Stimulated activated CD8-positive, alpha-beta memory T cell treated with anti-CD3 and anti-CD28 coated beads, Interleukin-7, amount 100 ng/mL, for 1 hour (primary cell): ENCODE measurements at places on chromosomes 6 and 20.

DNA sequence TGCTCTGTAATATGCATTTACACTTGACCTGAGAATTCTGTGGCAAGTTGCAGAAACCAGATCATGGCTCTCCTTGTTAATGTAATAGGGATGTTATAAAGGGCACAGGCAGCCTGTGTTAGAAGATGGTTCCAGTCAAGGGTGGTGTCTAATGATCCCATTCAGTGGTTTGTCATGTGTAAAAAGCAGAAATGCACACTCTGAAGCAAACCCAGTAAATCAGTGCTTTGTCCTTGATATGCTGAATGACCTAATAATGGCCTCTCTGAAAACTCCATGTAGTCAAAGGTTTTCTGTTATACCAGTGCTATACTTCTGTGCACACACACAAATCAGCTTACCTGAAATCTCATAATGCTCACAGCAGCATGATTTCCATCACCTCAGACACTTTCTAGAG lies 66.2 kb downstream of the SOBP start:
- no peak for DNase-seq

DNA sequence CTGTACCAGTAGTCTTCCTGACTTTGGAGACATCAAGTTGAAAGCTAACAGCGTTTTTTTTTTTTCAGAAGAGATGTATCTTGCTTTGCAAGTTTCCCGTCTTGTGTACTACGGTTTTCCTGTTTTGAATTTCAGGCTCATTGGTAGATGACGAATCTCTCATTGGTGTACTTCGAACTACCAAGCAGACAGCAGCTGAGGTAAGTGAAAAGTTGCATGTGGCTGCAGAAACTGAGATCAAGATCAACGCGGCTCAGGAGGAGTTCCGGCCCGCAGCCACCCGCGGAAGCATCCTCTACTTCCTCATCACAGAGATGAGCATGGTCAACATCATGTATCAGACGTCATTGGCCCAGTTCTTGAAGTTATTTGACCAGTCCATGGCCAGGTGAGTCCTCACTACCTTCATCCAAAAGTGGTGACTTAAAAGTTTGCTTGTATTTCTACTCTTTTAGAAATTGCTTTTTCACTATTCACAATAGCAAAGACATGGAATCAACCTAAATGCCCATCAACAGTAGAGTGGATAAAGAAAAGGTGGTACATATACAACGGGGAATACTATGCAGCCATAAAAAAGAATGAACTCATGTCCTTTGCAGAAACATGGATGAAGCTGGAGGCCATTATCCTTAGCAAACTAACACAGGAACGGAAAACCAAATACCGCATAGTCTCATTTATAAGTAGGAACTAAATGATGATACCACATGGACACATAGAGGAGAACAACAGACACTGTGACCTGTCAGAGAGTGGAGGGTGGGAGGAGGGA lies 110.6 kb upstream of the GLP1R start:
- DNase-seq = no peak

DNA sequence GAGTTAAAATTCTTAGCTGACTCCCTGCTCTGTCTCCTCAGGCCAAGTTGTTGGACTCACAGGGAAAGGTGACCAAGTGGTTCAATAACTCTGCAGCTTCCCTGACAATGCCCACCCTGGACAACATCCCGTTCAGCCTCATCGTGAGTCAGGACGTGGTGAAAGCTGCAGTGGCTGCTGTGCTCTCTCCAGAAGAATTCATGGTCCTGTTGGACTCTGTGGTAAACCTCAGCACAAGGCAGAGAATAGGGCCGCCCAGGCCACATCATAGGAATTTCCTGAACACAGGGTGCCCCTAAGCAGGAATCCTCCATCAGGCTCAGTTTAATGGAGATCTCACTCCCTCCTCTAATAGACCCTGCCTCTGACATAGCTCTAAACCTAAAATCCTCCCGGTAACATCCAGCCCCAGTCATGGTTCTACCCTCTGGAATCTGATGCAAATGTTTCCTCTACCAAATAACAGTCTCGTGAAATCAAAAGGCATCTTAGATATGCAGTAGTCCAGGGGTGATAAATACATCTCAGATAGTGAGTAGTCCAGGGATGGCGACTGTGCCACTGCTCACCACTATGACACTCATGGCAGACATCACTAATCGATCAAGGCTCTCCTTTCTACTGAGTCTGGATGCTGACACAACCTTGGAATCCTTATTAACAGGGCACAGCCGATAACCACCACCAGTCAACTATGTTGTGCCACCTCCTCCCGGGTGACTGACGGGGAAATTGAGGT lies 18.3 kb downstream of the BPIFB1 start:
- DNase-seq = no peak

DNA sequence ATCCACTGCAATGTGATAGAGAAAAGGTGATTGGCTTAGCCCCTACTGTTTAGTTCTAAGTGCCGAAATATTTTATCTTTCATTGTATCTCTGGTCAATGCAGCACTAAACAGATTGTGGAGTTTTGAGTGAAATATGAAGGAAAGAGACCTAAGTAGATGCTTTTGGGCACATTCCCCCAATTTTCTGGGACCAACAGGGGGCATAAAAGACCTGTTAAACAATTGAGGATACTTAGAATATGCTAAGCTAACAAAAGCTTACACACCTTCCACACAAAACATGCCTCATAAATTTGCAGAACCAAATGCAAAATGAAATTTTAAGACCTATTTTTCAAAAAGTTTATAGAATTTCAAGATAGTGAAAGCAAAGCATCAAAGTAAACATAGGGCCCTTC lies 746.9 kb downstream of the TBC1D32 start:
- DNase-seq = no peak

- no peak for DNase-seq
These were observed 13.0 kb downstream of the PCK1 start for GRCh38 chr20:57573894-57574293.

DNA sequence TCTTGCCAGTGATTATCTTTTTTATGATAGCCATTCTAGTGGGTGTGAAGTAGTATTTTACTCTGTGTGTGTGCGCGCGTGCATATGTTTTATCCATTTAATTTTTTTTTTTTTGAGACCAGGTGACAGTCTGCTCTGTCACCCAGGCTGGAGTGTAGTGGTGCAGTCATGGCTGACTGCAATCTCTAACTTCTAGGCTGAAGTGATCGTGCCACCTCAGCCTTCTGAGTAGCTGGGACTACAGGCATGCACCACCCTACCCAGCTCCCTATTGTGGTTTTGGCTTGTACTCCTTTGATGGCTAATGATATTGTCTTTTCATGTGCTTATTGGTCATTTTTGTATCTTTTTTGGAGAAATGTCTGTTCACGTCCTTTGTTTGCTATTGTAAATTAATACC lies 33.3 kb downstream of the ITCH start:
- no peak for DNase-seq

GRCh38 chr6:1297746-1298145 lies 14.2 kb upstream of the FOXQ1 start:
- no peak for DNase-seq

DNA sequence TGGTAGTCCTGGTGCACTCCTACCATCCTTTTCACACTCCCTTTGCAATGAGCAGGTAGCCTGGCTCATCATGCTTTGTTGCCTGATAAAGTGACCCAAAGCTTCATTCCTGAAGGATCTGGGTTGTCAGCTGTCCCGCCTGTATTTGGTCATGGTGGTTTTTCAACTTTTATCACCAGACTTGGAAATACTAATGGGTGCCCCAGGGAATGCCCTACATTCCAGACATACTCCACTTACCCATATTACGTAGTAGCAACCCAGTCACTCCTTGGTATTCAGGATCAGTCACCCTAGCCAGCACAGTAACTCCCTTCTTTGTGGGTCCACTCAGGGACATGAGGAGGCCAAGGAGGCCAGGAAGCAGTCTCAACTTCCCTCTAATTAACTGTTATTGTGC lies 199.2 kb downstream of the MAFB start:
- DNase-seq = no peak

DNA sequence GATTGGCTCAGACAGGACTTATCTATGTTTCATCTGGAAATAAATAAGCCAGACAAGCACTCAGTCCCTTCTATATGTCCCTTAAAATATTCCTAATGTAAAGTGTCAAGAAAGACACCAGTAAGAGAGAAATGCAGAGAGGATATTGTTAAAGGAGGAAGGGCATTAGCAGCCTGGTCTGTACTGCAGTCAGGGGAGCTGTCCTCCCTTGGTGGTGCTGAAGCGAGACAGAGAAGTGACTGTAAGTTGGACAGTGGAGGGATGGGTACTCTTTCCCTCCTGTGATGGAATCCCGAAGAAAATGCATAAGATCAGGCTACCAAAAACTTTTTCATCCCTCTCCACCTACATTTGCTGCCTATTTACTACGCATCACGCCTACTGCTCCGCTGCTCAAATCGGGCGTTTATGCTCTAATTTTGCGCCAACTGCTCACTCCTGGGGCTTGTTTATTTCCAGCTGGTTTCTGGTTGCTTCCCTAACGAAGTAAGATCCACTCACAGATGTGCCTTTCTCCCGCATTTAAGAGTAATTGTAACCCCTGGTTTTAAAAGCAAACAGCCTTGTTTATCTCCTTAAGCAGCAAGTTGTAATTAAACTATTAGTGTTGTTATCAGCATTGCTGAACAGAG lies 35.2 kb downstream of the PHACTR1 start:
- no peak for DNase-seq

DNA sequence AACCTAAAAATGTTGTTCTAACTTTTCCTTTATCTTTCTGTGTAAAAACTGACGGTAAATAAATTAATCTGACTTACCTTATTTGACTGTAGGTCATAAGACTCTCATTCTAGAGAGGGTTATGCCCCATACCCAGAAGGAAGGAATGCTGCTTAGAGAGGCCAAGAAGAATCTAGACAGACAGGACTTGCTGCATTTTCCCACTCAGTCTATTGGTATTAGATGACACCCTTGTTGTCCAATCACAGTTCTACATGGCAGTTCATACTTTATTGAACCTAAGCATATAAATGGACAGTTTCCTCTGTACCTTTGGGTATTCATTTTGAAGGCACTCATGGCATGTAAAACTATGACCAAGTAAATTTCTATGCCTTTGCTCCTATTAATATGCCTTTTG lies 359.6 kb upstream of the ID4 start:
- DNase-seq = no peak

DNA sequence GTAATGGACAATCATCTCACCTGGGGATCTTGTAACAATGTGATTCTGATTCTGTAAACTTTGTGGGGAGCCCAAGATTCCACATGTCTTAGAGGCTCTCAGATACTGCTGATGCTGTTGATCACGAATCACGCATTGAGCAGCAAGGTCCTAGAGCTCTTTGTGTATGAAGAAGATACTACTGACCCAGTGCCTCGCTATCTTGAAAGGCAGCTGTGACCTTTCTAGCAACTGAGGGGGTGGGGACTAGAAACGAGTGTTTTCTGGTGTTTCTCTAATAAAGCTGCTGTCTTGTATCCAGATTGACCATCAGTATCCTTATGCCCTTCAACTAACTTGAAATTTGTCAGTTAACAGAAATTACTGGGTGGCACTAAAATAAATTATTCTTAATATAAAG lies 142.9 kb downstream of the MTHFD1L start:
- DNase-seq = no peak

DNA sequence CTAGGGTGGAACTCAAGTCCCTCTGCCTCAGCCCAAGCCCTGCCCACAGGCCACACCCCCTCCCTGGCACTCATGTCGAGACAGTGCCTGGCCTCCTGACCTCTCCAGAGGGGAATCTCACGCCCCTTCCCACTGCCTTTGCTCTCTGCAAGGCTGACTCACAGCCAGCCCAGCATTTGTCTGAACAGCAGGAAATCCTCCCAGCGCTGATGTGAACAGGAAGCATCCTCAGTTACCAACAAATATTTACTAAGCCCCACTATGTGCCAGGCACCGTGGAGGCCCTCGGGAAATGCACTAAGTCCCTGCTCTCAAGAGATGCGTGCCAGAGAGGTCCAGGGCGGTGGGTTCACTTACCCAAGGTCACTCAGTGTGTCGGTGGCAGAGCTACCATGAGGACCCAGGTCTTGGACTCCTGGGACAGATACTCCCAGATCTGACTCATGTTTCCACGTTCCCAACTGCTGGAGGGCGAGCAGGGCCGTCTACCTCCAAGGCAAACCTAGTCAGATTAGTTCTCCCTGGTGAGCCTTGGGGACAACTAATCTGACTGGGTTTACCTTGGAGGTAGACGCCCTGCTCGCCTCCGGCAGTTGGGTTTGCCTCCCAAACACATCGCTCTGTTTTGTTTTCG lies 7.8 kb downstream of the ADA start:
- DNase-seq = no peak

GRCh38 chr6:37882724-37883413 lies 63.3 kb downstream of the ZFAND3 start:
- no peak for DNase-seq

GRCh38 chr6:100472674-100473073 lies 8.0 kb upstream of the SIM1 start:
- DNase-seq = no peak

DNA sequence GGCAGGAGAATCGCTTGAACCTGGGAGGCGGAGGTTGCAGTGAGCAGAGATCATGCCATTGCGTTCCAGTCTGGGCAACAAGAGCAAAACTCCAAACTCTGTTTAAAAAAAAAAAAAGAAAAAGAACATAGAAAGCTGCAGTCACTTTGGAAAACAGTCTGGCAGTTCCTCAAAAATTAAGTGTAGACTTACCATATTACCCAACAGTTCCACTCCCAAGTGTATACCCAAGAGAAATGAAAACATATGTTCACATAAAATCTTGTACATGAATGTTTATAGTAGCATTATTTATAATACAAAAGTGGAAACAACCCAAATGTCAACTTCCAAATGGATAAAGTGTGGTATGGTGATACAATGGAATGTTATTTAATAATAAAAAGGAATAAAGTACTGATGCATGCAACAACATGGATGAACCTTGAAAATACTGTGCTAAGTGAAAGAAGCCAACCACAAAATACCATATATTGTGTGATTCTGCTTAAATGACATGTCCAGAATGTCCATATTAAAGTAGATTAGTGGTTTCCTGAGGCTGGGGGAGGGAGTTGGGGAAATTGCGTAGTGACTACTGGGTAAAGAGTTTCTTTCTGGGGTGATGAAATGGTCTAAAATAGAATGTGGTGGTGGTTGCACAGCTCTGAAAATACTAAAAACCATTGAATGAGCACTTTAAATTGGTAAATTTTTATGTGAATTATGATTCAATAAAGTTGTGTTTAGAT lies 62.9 kb downstream of the SUN5 start:
- no peak for DNase-seq

- no peak for DNase-seq
These were observed 91.7 kb downstream of the CLIC5 start for GRCh38 chr6:45923831-45924391.
